C1 segment of cervical spinal cord (tissue), 14 donors: ENCODE measurements at places on chromosomes 4 and X.

DNA sequence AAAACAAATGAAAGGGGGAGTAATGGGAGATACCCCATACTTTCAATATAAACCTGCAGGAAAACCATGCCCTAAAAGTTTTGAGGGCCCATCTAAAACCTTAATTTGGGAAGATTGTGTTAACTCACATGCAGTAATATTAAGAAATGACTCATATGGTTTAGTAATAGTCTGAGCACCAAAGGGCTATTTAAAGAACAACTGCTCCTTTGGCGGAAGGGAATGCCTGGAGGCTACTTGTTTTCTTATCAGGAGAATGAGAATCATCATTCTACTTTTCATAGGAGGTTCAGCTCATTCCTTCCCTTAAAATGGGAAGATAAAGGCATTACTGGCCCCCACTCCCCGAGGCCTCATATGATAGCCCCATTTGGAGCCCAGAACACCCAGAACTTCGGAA lies 47.6 kb downstream of the SPIN3 start:
- DNase-seq: no peak

DNA sequence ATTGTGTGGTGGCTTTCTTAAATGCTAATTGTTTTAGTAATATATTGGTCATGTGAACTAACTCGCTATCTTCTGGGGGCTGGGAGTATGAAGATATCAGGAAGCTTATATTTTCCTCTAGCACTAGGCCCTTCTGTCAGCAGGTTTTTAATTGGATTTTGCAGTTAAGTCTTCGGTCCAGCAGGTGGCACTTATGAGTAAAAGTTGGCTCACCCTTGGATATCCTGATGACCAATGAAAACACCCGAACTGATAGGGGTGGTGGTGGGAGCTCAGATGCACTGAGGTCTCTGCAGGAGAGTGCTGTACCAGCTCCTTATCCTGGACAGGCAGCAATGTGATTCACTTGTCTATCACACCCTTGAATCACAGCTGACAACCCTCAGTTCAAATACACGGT lies 1365.8 kb upstream of the DIAPH2 start:
- DNase-seq: no peak

DNA sequence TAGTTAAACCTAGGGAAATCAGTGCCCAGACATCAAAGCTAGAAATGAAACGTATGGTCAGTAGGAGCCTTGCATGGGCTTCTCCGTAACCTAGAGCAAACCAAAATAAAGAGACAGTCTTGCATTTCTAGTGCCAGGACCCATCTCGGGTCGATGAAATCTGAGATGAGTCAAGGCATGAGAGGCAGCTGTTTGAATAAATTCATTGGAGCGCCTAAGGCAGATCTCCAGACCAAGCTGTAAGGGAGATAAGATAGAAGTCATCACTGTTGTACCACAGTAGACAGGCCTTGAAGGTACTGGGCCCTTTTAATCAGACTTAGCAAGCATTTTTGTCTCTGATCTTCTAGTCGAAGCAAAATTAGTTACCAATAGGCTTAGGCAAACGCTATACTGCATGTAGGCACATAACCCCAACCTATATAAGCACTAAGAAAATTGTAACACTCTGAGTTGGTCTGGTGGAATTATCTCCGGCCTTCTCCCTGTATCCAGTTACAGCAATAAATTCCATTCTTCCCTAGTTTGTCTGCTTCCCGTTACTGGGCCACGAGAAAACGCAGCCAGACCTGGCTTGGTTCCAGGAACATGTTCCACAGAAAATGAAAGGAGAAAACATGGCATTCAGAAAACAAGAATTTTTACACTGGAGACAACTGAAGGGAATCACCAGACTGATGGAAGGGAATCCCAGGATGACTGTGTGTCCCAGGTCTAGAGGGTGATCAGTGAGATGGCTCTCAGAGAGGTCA lies 21.1 kb upstream of the PAPSS1 start:
- DNase-seq: no peak

DNA sequence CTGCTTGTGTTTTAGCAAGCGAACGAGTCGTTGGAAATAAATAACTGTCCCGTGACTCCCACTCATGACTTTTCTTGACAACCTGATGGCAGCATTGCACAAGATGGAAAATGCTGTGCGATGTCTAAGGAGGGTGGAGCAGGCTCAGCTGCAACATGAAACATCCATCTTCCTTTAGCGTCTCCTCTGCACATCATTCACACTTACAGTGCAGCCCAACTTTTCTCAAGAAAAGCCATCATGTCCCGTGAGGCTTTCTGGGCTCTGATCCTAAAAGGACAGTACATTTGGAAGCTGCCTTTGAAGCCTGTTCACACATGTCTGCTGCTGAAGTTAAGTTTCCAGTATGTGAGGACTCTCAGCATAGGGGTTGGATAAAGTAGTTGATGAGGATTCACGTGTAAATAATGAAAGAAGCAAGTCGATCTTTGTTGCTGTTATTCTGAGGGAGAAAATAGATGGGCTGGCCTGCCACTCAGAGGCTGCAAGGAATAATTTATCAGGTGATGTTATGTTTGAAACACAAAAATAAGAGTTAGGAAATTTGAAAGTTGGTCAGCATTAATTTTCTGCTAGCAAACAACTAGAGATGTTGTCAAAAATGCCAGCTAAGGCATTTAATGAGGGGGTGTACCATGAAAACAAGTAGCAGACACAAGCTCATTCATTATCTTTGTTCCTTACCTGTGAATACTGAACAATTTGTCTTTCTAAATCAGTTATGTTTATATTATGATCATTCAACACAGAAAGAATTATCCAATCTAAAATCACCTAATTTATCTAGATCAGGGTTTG lies 328.7 kb upstream of the ZFP42 start:
- DNase-seq: no peak

DNA sequence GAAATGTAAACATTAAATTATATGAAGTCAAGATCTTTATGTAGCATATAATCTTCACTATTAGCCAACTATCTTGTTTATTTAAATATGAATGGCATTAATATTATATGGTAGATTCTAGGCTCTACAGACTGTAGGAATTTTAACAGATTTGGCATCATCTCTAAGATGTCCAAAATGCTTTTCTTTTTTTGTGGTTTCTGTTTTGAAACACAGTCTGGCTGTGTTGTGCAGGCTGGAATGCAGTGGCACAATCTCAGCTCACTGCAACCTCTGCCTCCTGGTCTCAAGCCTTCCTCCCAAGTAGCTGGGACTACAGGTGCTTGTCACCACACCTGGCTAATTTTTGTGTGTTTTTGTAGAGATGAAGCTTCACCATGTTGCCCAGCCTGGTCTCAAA lies 76.2 kb downstream of the ELOVL6 start:
- DNase-seq: no peak
